ENCODE measurements at places on chromosomes 12 and 14.

DNA sequence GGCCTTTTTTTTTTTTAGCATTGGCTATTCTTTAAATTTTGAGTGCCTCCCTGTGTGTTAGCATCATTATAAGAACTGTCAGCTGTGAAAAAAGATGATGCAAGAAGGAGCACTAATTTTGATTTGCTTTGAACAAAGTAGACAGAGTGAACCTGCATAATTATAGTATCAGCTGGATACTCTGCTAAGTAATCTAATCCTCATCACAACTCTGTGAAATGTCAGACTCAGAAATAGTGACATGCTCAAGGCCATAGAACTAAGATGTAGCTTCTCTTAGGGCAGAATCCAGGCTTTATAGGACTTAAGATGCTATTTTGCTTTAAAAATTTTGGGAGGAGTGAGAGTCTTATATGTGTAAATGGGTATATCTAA is 31.9 kb downstream of the FBXO34 start:
- DNase-seq: no peak

GRCh38 chr12:11347810-11348209 is 37.6 kb upstream of the PRB4 start:
- no peak for DNase-seq

GRCh38 chr14:101196051-101196712 is 292.7 kb upstream of the RTL1 start:
- DNase-seq: no peak

DNA sequence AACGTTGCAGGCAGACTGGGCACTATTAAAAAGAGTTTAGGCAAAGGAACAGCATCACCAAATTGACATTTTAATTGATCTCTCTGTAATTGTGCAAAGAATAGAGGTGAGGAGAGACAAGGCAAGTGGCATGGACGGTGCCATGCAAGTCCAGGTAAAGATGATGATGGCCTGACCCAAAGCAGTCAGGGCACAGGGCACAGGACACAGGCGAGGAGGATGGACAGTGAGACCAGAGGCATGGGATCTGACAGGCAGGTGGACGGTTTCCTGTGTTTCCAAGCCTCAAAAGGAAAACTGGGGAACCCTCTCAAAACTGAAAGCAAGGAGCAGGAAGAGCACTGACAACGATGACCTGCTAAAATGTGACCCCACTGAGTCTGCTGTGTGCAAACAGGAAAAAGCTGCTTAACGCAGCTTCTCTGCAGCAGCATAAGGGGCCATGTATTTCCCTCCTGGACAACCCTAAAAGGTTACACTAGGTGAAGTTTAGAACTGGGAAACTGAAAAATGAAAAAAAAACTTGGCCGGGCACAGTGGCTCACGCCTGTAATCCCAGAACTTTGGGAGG is 50.9 kb downstream of the CLIP1 start:
- DNase-seq: no peak

GRCh38 chr12:114477989-114478395 is 72.0 kb upstream of the TBX5 start:
- no peak for DNase-seq
